ENCODE measurements at places on chromosomes 4 and X.

DNA sequence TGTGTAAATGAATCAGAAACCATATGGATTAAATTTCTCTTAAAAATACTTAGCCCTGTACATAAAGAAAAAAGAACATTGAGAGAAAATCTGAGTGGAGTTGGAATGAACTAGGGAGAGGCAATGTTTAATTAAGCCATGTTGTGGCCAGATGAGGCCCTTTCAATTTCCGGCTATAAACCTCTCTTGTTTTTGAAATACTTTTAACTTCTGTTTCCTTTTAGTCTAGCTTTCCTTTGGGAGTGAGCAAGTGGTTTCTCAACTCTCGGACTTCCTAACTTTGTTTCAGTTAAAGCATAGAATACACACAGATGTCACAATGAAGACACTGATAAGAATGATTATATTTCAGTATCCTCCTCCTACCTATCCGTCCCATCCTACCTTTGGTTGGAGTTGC, 197.2 kb downstream of the ARHGAP24 start:
- DNase-seq, result no peak

DNA sequence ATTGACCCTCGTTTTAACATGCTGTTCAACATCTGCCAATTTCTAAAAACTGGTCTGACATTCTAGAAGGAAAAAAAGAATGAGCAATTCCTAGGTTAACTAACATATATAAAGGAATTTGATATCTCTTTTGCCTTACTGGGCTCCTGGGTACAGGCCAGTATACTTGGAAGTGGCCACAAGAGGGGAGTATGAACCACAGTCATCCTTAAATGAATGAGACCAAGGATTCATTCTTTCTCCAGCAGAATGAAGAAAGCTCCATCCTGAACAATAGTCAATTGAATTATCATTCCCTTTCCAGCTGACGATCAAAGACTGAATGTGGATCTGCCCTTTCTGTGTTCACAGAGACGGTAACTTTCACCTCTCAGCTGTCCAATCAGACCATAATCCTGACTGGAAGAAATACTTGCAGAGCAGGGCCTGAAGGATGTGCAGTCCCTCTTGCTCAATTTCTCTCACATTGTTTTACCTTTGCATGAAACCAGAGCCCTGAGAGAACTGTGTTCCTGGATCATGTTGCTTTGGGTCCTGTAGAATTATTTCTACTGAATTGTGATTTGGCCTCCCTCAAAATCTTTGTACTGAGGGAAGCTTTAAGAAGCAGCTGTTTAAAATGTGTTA, 14.8 kb upstream of the SPARCL1 start:
- DNase-seq, result no peak

GRCh38 chrX:23786268-23786815, 3.4 kb downstream of the SAT1 start:
- DNase-seq, result no peak

DNA sequence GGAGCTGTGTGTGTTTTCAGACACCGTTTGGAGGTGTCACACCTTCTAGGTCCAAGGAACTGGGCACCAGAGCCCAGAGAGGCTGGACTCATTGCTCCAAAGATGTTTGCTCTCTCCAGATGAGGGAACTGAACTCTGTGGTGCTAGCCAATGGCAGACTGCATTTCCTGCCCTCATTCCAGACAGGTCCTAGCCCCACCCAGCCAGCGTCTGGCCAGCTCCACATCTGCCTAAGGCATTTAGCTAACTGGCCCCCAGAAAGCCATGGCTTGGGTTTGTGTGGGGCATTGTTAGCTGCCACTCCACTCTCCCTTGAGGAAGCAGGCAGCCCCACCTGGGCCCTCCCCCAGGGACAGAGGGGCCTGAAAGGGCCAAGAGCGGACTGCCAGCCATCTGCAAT, 11.4 kb downstream of the FGD1 start:
- no peak for DNase-seq

GRCh38 chr4:182294451-182294850, 51.2 kb downstream of the TENM3 start:
- DNase-seq, result no peak

DNA sequence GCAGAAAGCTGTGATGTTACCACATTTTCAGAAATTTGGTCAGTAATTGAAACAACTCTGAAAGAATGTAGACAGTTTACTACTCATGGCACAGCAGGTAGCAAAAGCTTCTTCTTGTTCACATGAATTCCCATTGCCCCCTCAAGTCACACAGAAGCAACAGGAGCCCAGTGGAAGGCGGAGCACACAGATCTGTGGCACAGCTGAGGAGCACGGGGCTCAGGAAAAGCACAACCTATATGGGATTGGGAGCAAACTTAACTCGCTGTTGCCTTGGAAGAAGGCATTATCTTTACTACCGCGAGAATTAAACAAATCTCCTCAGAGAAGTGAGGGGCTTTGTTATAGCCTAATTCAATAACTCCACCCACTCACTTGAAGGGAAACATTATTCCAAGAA, 358.5 kb downstream of the SPOCK3 start:
- DNase-seq, result no peak

DNA sequence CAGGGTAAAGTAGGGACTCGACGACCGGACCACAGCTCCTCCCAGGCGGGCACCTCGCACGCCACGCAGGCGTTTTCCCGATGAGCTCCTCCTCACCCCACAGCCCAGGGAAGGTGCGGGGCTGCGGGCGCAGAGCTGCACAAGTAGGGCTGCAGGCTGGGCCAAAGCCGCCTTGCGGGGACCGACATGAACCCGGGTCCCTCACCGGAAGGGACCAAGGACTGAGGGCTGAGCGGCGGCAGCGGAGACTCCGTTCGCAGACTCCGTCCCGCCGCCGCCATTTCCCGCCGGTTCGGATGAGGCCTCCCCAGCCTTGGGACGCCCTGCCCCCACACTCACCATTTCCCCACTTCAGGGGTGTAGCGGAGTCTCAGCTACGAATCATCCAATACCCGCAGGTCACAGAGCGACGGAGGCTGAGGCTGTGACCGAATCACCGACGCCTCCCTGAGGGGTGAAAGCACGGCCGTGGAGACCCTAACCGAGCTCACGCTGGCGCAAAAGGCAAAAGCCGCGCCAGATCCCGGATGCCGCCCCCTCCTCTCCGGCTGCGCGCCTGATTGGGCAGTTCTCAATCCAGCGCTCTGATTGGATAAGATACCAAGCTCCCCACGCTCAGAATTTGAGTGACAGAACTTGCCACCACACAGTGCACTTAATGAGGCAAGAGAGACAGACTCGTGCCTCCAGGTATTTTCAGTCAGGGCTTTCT, at the start of gene ZNF732:
Gene ZNF732 (minus strand): TSS at position 506 of the 712 bp plus-strand sequence. CDS start 164 bp downstream, at position 342.
- DNase-seq, result peak; percentile 70

Data from D721Med (cell line).